ENCODE measurements at places on chromosomes 2 and 18. TPM values are rescaled to one million over a fixed set of nuclear protein-coding genes. Genes with fewer than 3 reads are reported as not detected.

DNA sequence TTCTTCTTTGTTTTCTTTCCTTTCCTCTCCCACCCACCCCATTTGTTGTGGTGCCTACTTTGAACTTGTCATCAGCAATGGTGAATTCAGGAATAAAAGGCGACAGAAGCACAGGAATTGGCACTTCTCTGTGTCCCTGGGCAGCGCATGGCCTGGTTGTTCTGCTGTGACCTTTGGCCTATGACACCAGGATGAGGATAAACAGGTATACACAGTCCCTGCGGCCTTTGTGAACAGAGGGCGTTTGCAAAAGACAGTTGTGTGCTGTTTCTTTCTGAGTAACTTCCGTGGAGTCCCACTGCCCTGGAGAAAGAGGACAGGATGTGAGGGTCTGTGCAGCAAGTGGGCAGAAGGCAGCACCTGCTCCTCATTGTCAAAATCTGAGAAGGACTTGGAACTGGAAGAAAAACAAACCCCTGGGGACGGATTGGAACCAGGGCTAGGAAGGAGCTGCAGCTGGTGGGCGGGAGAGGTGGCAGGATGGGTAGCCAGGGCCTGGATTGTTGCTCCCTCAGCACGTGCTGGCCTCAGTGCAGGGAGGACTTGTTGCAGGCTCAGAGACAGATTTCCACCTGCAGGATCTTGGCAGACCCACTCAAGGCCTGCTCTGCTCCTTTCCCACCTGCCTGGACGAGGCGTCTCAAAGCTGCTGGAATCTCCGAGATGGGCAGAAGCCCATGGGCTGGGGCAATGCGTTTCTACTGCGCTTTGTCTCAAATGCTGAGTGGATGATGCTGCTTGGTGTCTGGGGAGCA is 159.5 kb downstream of the ACKR3 start:
- no peaks in the 10 kb centered on the region for H3K36me3 ChIP-seq
- no peaks in the 10 kb centered on the region for H3K27me3 ChIP-seq
- H3K27ac ChIP-seq = no peak overlapping the region
- DNase-seq = no peak
- H3K4me3 ChIP-seq = no peak overlapping the region

Gene LONRF2
- total RNA-seq = 6.1 TPM

Gene SRD5A2
- total RNA-seq = 0.19 TPM

DNA sequence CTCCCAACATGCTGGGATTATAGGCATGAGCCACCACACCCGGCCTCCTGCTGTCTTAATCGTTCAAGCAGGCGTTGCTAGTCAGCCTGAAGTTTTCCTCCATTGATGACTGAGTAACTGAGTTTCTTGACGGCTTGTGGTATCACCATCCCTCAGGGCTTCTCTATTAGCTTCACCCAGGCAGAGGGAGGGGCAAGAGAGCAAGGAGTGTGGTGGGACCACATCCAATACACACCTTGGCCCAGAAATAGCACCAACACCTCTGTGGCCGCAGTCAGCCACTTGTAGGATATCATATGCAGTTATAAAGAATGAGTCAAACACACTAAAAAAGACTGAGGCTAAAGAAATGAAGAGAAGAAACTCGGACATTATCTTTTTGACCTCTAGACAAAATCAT is 1009.4 kb upstream of the CELF4 start:
- no peaks in the 10 kb centered on the region for H3K27me3 ChIP-seq
- H3K4me3 ChIP-seq = no peak overlapping the region
- no peaks in the 10 kb centered on the region for H3K4me1 ChIP-seq
- no peak for DNase-seq
- H3K27ac ChIP-seq = no peak overlapping the region
- no peaks in the 10 kb centered on the region for H3K36me3 ChIP-seq

DNA sequence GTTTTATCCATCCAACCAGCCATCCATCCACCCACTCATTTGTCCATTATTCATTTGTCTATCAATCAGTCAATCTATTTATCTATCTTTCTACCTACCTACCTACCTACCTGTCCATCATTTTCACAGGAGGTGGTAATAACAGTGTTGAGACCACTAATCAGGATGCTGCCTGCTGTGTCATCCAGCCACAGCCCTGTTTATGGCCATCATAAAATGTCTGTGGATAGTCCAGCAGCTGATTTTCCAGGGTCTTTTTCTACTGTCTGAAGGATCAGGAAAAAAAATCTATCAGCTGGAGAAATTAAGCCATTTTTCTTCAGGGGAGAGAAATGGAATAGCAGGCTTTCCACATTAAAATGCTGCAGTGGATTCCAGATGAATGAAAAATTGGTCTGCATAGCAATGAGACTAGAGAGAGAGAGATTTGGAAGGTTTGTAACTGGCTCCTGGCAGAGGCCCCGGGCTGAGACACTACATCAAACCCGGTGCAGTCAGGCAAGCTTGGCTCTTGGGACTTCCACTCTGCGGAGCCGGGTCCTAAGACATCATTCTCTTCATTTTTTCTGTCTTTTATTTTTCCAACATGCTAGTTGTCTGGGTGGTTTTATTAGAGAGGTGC is 33.0 kb upstream of the BOD1L2 start:
- DNase-seq = no peak
- no peak overlapping the region for H3K4me3 ChIP-seq
- no peaks in the 10 kb centered on the region for H3K4me1 ChIP-seq
- no peak overlapping the region for H3K27ac ChIP-seq
- H3K36me3 ChIP-seq = no peaks in the 10 kb centered on the region

- H3K27me3 ChIP-seq = no peaks in the 10 kb centered on the region
- no peaks in the 10 kb centered on the region for H3K36me3 ChIP-seq
- H3K27ac ChIP-seq = no peak overlapping the region
- no peak overlapping the region for H3K4me3 ChIP-seq
These were observed 23.6 kb downstream of the STAT4 start for GRCh38 chr2:191127235-191127634.

- no peaks in the 10 kb centered on the region for H3K4me1 ChIP-seq
- H3K36me3 ChIP-seq = no peaks in the 10 kb centered on the region
- H3K4me3 ChIP-seq = no peak overlapping the region
These were observed 284.6 kb downstream of the MBD5 start for GRCh38 chr2:148305476-148305875.

Gene RAB17
- total RNA-seq = 9.4 TPM

DNA sequence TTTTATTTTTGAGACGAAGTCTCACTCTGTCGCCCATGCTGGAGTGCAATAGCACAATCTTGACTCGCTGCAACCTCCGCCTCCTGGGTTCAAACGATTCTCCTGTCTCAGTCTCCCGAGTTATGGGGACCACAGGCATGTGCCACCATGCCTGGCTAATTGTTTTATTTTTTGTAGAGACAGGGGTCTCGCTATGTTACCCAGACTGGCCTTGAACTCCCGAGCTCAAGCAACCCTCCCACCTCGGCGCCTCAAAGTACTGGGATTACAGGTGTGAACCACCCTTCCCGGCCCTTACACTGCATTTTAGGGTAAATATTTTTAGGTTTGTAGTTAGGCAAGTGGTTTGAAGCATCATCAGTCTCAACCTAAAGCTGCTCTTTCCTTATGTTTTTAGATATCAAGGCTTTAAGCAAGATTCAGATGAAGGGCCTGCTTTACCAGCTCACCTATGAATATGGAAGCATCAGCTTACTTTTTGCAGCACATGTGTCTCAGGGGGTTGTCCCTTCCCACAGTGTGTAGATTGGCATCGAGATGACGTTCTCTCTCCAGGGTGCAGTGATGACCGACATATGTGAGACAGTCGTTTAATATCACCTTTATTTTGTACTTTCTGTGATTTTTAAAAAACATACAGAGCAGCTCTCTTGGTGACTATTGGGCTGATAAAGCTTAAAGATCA is 47.2 kb downstream of the ATIC start:
- no peak overlapping the region for H3K4me3 ChIP-seq
- no peaks in the 10 kb centered on the region for H3K36me3 ChIP-seq
- H3K27me3 ChIP-seq = no peaks in the 10 kb centered on the region
- no peak for DNase-seq
- no peaks in the 10 kb centered on the region for H3K4me1 ChIP-seq
- H3K27ac ChIP-seq = no peak overlapping the region

Gene ITGB6
- 42.2 TPM for total RNA-seq

GRCh38 chr2:234650911-234651310 is 154.0 kb upstream of the ARL4C start:
- no peak for DNase-seq
- no peaks in the 10 kb centered on the region for H3K36me3 ChIP-seq
- no peak overlapping the region for H3K4me3 ChIP-seq
- no peak overlapping the region for H3K27ac ChIP-seq
- H3K27me3 ChIP-seq = peaks cover 31% of the 10 kb centered on the region
- H3K4me1 ChIP-seq = no peaks in the 10 kb centered on the region

DNA sequence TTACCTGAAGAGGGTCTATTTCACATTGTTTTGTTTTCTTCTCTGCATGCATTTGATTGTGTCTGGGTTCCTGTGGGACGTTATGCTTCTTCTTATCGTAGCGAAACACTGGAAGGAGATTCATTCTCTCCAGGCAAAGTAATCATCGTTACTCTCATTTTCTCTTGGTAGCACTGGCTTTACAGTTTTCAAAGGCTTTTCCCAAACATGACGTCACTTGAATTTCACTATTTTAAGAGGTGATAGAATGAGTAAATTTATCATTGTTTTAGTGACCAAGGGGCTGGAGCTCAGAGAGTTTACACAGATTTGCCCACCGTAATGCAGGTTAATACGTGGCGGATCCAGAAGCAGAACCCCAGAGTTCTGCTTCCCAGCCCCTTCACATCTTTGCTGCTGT is 391.4 kb downstream of the DCDC2C start:
- H3K27ac ChIP-seq = no peak overlapping the region
- H3K36me3 ChIP-seq = no peaks in the 10 kb centered on the region
- H3K4me1 ChIP-seq = no peaks in the 10 kb centered on the region
- no peak for DNase-seq
- H3K4me3 ChIP-seq = no peak overlapping the region
- no peaks in the 10 kb centered on the region for H3K27me3 ChIP-seq

Gene TLX2
- not detected for total RNA-seq

Gene AGXT
- total RNA-seq = not detected

DNA sequence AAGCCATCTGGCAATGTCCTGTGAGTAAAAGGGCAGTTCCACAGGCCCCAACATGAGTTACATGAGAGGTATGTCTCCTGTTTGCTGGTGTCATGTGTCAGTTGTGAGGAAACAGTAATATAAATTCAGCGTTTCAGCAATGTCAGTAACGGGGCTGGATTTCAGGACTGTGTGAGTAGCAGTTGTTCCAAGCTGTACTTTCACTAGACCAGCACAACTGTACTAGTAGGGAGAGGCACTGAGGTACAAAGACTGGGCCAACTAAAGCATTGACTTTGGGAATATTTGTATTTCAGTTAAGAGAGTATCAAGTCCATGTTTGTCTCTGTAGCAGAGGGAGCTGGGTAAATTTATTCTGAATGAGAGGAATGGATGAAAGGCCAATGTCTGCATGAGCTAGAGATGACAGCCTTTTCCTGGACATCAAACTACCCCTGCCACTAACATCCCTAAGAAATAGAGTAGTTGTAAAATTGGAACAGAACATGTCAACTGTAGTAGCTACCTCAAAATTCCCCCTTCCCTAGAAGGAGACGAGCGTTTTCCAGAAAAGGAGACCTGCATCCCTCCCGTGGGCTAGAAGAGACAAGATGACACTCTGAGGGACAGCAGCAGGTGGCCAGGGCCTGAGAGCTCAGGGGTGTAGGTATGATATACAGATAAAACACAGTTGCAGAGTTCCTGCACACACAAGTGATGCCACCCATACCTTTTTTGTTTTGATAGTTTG is 24.4 kb downstream of the EIF4E2 start:
- H3K4me1 ChIP-seq = no peaks in the 10 kb centered on the region
- no peak overlapping the region for H3K27ac ChIP-seq
- no peak for DNase-seq
- peaks cover 98% of the 10 kb centered on the region for H3K36me3 ChIP-seq
- no peaks in the 10 kb centered on the region for H3K27me3 ChIP-seq

DNA sequence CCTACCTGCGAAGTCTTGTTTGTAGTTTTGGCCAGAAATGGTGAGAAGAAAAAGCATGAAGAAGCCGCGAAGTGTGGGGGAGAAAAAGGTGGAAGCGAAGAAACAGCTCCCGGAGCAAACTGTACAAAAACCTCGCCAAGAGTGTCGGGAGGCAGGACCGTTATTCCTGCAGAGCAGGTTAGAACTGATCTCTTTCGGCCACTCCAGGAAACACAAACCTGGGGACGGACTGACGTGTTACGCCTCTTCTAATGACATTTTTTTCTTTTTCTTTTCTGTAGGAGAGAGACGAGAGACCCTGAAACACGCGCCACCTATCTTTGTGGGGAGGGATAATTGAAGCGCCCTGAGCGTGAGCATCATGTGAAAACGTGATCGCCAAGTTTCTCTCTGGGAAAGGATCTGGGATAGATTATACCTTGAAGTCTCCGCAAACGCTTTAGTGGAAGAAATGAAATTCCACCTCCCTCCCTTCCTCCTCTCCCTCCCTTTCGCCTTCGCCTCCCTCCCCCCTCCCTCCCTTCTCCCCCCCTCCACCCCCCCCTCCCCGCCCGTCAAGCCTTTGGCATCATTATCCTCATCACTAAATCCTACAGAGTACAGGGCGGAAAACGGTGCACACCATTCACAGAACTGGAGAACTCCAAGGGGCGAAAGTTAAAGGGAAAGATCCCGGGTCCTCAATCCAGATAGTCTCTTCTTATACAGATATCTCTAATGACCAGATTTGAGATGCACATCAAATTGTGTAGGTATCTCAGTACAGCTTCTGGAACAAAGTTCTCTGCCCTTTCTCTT is at the start of gene ZEB2:
TSS of gene ZEB2 (minus strand) at position 186 of the 798 bp plus-strand sequence. CDS start 2,769 bp downstream, outside the sequence.
- H3K4me3 ChIP-seq = peak within 1 kb of the TSS; percentile 88
- H3K4me1 ChIP-seq = peaks cover 61% of the 10 kb centered on the region
- DNase-seq = no peak
- H3K27ac ChIP-seq = peak within 1 kb of the TSS; percentile 98
- no peaks in the 10 kb centered on the region for H3K27me3 ChIP-seq
- H3K36me3 ChIP-seq = no peaks in the 10 kb centered on the region

Gene GKN2
- total RNA-seq = not detected

DNA sequence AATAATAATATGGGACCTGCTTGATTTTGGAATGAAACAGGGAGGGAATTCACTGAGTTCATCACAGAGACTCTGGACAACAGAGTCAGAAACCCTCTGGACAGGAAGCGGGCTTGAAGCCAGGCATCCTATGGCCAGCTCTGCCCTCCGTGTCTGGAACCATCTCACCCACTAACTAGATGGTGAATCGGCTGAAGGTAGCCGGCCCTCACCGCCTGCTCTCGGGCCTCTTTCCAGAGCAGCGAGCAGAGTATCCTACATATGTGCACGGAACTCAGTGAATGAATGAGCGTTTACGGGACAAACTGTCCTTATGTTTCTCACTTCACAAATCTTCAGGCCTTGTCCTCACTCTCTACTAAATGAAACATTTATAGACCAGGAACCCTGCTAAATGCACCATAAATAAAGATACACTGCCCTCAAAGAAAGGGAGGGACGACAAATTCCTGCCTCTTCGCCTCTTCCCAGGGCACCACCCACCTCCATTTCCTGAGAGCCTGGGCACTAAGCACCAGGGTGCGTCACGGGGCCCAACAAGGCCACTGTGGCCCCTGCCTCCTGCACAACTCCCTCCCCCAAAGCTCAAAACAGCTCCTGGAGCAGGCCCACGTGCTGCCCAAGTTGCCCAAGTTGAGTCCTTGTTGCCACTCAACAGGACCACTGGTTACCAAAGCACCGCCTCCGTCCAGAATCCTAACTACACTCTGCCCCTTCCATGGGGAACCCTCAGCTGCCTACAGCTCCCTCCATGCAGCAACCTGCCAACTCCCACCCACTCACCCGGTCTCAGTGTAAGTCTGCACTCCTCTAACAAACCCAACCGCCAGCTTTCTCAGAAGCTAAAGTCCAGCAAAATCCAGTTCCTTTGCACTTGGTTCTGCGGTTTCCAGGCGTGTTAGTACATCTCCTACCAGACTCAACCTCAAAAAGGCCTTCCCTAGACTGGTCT is 1.7 kb downstream of the TBC1D8 start:
- H3K36me3 ChIP-seq = no peaks in the 10 kb centered on the region
- H3K27me3 ChIP-seq = no peaks in the 10 kb centered on the region
- peaks cover 39% of the 10 kb centered on the region for H3K4me1 ChIP-seq
- no peak for DNase-seq
- H3K4me3 ChIP-seq = peak overlapping the region; percentile 70

Gene ASIC4
- not detected for total RNA-seq

Gene ACYP2
- total RNA-seq = 5.7 TPM

All from esophagus squamous epithelium (tissue), 5 donors.